ENCODE measurements at places on chromosomes 12 and 14.
A peak's percentile ranks its signal among the peaks of the same experiment; 100 is the strongest.

DNA sequence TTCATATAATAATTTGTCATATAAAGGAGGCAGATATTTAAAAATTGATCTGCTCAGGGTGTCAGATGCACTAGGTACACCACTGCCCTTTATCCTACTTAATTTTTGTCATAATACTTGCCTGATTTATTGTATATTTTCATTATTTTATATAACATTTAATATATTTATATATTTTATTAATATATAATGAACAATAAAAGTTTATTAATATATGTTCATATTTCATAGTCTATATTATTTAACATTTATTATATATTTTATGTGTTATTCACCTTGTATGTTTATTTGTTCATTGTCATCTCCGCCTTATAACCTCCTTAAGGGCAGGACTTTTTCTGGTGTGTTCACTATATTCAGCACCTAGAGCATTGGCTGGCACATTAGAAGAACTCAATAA, 232.4 kb upstream of the AMIGO2 start:
- ATAC-seq, result no peak

- ATAC-seq, result peak; percentile 23
Observed at GRCh38 chr14:39582028-39582654, 149.9 kb upstream of the FBXO33 start.

DNA sequence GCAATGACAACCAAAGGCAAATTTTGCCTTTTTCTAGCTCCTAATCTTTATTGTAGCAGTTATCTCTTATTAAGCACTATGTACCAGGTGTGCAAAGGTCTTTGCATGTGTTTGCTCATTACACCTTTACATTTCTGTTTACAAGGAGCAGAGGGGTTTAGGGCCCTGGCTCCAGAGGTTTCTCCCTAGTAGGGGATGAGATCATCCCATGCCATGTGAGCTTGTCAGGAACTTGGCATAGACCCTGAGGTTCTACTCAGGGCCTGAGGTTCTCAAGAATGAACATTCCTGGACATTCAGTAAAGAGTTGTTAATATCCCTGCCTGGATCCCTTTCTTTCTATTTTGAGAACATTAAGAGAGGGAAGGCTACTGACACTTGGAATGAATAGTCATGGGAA, 292.0 kb downstream of the RPAP3 start:
- ATAC-seq, result no peak

GRCh38 chr12:32115404-32116104, 8.9 kb downstream of the BICD1 start:
- no peak for ATAC-seq

DNA sequence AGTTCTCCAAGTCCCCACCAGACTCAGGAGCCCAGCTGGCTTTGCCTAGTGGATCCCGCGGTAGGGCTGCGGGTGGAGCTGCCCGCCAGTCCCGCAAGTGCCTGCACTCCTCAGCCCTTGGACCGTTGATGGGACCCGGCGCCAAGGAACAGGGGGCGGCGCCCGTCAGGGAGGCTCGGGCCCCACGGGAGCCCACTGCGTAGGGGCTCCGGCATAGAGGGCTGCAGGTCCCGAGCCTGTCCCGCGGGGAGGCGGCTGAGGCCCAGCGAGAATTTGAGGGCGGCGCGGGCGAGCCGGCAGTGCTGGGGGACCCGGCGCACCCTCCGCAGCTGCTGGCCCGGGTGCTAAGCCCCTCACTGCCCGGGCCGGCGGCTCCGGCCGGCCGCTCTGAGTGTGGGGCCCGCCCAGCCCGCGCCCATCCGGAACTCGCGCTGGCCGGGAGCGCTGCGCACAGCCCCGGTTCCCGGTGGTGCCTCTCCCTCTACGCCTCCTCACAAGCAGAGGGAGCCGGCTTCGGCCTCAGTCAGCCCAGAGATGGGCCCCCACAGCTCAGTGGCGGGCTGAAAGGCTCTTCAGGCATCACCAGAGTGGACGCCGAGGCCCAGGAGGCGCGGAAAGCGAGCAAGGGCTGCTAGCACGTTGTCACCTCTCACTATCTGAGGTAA, 452.4 kb upstream of the LRFN5 start:
- no peak for ATAC-seq

DNA sequence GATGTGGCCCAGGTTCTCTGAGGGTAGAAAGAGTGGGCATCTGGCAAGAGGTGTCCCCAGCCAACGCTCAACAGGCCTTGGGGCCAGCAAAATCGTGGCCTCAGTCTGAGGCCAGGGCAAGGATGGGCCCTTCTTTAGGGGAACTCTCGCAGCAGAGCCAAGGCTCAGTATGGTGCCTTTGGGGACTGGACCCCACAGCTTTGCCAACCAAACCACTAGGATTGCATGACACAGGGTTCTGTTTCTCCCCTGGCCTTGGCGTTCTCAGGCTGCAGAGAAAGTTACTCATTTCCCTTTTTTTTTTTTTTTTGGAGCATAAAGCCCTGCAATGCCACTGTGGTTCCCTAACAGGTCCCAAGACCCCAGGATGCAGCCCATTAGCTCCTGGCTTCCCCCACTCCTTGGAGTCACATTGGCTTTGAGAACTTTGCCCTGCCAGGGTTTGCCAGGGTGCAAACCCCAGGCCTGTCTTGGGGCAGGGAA, 100.6 kb downstream of the LGMN start:
- ATAC-seq, result no peak

DNA sequence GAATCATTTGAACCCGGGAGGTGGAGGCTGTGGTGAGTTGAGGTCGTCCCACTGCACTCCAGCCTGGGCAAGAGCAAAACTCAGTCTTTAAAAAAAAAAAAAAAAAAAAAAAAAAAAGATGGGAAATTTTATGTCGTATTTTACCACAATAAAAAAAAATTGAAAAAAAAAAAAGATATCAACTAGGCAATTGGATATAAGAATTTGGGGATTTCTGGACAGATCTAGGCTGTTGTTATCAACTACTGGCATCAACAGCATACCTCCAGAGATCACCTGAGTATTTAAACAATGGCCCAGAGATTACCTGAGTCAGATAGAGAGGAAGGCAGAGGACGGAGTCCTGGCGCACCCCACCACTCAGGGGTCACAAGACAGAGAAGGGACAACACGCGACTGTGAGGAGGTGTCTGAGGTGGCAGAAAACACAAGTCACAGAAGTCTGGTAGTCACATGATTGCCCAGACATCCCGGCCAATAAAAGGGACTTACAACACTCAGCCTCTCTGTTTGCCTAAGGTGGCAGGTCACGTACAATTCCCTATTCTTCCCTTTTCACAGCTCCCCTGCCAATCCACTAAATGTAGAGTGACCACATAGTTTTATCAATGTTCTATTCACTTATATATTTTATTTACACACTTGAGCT, 1.8 kb downstream of the SPRING1 start:
- no peak for ATAC-seq

GRCh38 chr12:66467932-66468331, 165.6 kb downstream of the HELB start:
- ATAC-seq, result no peak

- peak; percentile 6 for ATAC-seq
Observed at GRCh38 chr14:38210587-38211216, 3.0 kb downstream of the SSTR1 start.

GRCh38 chr12:129440278-129440677, 463.5 kb downstream of the TMEM132D start:
- ATAC-seq, result no peak

DNA sequence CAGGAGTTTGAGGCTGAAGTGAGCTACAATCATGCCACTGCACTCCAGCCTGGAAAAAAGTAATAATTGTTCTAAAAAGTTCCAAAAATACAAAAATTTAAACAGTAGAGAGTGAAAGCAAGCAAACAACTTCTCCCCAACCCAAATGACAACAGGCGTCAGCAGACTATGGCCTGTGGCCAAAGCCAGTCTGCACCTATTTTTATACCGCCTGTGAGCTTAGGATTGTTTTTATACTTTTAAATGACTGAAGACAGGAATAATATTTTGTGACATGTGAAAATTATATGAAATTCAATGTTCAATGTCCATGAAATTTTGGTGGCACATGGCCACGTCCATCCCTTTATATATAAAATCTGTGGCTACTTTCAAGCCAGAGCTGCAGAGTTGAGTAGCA, 48.2 kb upstream of the TMCC3 start:
- no peak for ATAC-seq

GRCh38 chr14:53411125-53411524, 258.0 kb upstream of the DDHD1 start:
- ATAC-seq, result no peak

DNA sequence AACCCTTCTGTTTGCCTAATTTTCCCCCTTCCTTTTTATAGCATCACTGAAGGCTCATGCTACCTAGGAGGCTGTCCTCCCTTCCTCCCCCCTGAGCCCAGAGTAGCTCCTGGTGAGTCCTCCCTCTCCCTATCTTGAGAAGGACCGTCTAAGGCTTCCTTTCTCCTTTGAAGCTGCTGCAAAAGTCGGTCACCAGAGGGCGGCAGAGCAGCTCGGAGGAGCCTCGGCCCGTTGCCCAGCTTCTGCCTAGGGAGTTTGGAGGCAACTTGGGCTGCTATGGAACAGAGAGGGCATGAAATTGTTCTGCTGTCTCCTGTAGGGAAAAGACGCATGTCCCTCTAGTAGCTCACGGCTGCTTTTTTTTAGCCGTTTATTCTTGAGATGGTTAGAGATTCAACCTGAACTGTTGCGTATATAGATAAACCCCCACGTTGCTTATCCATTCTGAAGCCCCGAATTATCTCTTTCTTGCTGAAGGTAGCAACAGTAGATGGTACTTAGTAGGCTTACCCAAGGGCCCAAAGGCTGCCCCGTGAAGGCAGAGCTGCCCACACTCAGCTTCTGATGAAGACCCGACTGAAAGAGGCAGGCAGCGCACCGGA, 5.7 kb downstream of the WNT5B start:
- peak; percentile 70 for ATAC-seq

DNA sequence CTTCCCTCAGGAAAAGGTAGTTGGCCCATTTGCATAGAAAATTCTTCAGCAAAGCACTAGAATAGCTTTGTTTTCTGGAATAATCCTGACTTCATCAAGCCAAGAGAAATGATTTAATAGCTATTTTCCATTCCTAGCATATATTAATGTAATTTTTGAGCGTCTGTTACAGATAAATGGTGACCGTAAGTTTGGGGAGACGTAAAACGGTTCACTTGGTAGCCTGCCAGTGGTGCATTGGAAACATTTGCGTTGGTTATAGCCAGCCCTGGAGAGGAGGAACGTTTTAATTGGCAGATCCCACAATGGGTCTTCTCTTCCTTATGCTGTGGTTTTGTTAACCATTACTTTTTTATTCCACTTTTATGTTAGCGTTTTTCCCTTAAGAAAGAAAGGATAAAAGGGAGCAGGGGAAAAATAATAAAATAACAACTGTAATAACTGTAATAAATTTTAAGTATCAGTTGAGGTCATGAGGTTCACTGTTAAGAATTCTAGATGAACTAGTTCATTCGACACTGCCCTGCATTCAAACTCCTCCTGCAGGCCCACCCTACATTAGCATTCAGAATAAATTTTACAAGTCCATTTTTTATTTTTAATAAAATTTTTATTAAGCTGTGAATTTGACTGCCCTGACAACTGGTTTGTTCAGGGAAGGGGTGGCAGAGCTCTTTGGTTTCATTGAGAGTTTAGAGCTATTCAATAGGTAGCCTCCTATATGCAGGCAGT, 300.7 kb downstream of the ERC1 start:
- ATAC-seq, result no peak

GRCh38 chr12:110247340-110248095, 33.5 kb upstream of the ATP2A2 start:
- ATAC-seq, result no peak

- no peak for ATAC-seq
Observed at GRCh38 chr14:68596701-68597100, 196.2 kb downstream of the ZFP36L1 start.

- no peak for ATAC-seq
Observed at GRCh38 chr14:97298736-97299135, 501.6 kb downstream of the VRK1 start.

DNA sequence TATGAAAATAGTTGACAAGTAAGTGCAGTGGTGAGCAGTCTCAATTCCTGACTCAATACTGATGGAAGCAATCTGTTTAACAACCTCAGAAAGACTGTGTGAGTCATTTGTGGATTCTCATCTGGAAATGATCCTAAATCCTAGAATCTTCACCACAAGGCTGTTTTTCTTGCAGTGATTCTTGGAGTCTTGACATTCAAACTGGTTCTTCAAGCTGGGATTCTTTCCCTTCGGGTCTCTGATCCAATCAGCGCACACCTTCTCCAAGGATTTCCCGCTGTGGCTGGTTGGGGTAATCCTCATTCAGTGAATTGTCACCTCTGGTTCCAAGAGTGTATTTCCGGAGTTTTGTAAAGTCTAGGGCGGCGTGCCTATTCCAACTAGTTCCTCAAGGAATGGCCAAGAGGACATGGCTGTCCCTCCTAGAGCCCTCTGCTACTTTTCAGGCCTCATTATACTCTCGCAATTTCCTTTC, 37.7 kb upstream of the FOXJ2 start:
- no peak for ATAC-seq

DNA sequence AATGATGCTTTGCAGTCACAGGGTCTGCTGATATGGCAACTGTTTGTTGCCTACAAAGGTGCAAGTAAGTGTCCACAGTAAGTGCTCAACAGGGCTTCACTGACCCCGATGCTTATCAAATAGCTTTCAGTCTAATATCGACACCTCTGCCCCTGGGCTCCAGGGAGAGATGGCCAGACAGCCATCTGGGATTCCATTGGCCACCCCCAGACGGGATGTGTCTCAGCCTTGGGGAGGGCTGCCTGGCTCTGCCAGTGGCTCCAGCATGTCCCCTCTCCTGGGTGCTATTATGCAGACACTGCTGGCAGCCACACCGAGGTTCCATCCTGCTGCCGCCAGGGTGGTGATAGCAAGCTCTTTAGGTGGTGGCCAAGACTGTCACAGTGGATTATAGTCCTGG, 57.4 kb downstream of the DGLUCY start:
- no peak for ATAC-seq

GRCh38 chr14:52112336-52113018, 43.6 kb upstream of the NID2 start:
- ATAC-seq, result no peak

DNA sequence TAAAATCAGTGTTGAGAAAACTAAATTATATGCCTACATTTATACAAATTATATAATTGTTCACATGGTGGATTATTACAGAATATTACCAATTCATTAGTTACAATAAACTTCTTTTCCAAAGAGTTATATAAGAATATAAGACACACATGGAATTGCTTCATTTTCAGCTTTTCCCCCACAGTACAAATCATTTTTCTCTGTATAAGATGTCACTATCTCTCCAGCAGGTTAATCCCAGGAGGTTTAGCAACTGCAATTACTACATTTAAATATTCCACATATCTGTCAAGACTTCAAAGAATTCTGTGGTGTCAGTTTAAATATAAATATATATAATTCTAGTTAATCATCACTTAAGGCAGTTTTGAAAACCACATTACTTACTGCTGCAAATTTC, 59.6 kb upstream of the G2E3 start:
- ATAC-seq, result no peak

- ATAC-seq, result no peak
Observed at GRCh38 chr14:100425429-100425827, 102.3 kb downstream of the SLC25A47 start.

DNA sequence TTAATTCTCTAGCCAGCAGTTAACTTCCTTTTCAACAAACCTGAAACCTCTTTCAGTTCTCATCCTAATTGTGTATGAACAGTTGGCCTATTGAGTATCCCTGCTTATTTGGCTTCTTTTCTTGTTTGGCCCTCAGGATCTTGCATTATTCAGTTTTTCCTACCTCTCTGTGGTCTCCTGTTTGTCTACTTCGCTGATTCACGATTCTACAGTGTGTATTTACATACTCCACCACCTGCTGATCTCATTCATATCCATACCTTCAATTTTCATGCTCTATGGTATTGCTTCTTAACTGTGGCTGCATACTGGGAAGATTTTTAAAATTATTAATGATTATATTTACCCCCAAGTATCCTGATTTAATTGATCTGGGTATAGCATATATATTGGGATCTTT, 56.4 kb downstream of the RASSF9 start:
- no peak for ATAC-seq
